ENCODE measurements at places on chromosomes 4 and X.

GRCh38 chrX:77731821-77732419, 54.1 kb downstream of the ATRX start:
- no peak for DNase-seq

GRCh38 chrX:9532349-9532748, 67.5 kb downstream of the TBL1X start:
- DNase-seq = no peak

DNA sequence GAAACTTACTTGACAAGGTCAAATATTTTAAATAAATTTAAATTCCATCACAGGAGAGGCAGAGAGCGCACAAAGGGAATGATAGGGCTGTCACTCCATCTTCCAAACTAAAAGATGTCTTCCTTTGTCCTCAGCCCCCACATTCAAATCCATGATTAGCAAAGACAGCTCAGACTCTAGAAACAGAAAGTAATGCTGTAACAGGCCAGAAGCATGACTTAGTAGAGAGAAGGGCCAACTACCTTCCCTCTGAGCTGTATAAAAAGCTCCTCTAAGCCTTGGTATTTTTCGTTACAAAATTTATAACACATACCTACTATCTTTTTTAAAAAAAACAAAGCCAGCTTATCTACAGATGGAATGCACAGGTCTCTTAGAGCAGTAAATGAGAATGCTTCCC, 207.4 kb downstream of the MAPK10 start:
- no peak for DNase-seq

- peak; percentile 38 for DNase-seq
Measured at GRCh38 chrX:11664211-11665167, 1.2 kb downstream of the ARHGAP6 start.

GRCh38 chr4:139273835-139274234, 6.2 kb downstream of the MGARP start:
- no peak for DNase-seq

DNA sequence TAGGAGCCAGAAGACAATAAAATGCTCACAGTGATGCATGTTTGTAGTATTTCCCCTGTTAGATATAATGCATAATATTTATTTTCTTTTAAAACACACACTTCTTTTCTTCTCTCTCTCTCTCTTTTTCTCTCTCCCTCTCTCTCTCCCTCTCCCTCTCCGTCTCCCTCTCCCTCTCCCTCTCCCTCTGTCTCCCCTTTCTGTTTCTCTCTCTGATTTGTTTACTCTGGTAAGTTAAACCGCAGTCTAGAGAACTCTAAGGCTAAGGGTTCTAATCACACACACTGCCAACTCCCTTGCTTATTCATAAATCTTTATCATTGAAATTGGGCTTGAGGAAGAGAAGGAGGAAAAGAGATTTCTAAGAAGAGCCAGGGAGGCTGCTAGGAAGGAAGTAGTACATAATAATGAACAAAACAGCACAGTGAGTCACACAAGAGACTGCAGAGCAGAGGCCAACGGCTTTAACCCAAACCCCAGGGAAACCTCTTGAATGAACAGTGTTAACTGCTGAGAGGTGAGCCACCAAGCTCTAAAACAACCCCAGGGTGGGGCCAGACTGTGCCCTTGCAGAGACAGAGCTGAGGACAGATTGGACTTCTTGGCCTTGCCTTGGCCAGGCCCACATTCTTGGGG, 9.1 kb upstream of the PHOX2B start:
- DNase-seq = no peak

- DNase-seq = no peak
Measured at GRCh38 chr4:105710678-105711077, 2.1 kb downstream of the GSTCD start.

- peak; percentile 14 for DNase-seq
Measured at GRCh38 chrX:80876877-80877276, 67.2 kb upstream of the BRWD3 start.

GRCh38 chr4:80732010-80732409, 298.5 kb upstream of the BMP3 start:
- no peak for DNase-seq
